Ureter (tissue), 1 donor: ENCODE measurements at places on chromosomes 2 and 18. TPM values are rescaled to one million over a fixed set of nuclear protein-coding genes. Genes with fewer than 3 reads are reported as not detected.

DNA sequence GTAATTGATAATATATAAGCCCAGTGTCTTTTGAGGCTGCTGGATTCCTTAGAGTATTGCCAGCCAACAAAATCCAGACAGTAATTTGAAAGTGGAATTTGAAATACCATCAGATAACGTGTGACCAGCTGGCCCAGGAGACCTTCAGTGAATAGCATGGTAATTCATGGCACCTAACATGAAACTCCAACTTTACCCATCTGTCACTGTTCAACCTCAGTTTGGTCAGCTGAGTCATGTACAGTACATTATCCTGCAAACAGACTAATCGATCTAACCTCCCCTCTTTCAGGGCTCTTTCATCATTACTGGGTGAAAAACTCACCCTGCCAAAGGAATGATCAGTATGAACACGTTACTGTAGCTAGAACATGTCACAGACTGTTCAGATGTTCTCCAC lies 230.6 kb downstream of the DOK6 start:
- no peak for DNase-seq

DNA sequence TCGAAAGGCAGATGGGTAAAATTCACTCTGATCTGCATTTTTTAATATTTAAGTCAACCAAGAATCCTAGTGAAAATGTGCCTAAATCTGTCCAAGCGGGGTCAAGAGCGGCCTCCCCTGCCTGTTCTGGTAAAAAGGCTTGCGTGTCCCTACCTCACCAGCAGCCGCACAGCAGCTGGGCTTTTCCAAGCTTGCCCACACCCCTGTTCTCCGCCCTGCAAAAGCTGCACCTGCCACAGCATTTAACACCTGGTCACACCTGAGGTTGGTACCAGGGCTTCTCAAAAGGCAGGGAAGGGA lies 25.8 kb upstream of the TMEM182 start:
- DNase-seq: no peak

GRCh38 chr18:55322178-55322735 lies 265.7 kb downstream of the TCF4 start:
- peak; percentile 82 for DNase-seq

DNA sequence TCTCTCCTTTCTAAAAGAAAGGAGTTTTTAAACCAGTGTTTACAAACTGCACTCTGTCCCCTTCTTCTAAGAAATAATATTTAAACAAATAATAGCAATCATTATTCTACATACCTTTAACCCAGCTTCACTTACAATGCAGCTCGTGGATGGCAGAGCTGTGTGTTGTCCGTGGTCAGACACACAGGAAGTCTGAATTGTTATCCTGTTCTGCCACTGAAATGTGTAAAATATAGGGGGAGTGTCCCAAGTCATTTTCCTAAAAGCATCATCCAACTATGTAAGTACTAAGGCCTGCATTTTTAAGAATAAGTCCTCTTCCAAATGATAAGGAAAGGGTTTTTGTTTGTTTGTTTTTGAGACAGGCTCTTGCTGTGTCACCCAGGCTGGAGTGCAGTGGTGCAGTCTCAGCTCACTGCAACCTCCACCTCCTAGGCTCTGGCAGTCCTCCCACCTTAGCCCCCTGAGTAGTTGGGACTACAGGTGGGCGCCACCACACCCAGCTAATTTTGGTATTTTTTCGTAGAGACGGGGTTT lies 2.7 kb upstream of the PPP4R1 start:
- DNase-seq: no peak

- DNase-seq: no peak
Measured at GRCh38 chr2:215752436-215752835, 260.9 kb downstream of the MREG start.

DNA sequence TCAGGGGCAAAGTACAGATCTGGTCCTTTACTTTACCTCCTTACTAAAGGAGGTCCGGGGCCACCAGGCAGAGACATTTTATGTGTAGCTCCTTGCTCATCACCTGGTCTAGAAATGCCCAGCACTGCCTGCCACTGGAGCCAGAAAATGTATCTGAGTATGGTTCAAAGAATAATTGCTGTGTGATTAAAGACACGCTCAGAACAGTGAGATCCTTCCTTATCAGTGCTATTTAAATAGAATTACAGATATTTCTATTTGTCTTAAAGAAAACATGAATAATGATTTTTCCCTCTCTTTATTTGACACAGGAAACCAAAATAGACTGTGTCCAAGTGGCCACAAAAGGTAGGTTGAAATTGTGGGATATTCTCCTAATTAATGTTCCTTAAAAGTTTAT lies 494.8 kb upstream of the RAB12 start:
- DNase-seq: no peak

- DNase-seq: no peak
Measured at GRCh38 chr2:142585785-142586184, 291.7 kb upstream of the KYNU start.

- no peak for DNase-seq
Measured at GRCh38 chr2:190209559-190209958, 110.1 kb downstream of the HIBCH start.

DNA sequence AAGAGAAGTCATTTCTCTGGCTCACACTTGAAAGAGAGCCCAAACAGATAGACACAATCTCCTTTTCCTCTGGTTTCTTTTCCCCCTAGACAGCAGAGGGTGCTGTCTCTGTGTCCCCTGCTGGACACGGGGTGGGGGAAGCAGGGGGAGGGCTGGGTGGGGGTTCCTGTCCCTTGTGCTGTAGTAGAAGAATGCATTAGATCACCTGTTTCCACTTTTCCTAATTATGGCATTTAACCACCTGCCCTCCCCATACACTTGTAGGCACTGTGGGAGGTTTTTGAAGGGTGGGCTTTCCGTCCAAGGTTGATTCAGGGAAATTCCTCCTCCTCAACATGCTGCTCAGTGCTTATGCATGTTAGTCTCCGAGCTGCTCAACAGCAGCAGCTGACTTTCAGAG lies 206.2 kb upstream of the EPAS1 start:
- no peak for DNase-seq

DNA sequence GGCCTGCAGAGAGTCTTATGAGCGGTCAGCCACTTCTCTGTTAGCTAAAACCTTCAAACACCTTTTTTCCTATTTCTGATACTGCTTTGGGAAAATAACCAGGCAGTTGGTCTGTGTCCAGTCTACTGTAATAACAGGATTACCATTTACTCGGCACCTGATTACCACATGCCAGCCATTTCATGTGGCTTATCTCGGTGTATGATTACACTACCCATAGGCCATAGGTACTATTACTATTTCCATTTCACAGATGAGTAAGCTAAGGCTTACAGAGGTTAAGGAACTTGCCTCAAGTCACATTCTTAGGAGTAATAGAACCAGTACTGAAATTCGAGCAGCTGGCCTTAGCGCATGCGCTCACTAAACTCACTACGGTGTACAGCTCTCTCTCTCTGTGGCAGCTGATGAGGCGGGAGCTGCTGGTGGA lies 147.2 kb upstream of the L3MBTL4 start:
- no peak for DNase-seq

- no peak for DNase-seq
Measured at GRCh38 chr2:47662552-47662951, 120.4 kb upstream of the MSH6 start.

DNA sequence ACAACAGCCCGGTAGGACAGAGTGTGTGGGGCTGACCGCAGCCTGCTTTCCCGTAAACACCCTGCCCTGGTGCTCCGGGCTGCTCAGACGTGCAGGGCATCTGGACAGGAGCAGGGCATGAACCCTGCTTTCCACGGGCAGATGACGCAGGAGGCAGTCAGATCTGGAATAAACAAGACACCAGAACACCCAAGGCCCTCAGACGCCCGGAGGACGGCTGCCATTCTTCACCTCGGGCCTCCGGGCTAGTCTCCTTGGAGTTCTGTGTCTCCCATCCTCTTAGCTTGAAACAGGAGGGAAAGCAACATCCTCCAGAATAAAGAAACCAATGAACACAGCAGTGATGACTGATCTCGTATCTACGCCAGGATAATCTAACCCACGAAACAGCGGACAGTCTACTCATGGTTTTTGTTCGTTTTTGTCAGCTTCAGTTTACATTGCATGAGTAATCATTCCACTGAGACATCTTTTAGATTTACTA lies 7.3 kb downstream of the PXDN start:
- DNase-seq: no peak

DNA sequence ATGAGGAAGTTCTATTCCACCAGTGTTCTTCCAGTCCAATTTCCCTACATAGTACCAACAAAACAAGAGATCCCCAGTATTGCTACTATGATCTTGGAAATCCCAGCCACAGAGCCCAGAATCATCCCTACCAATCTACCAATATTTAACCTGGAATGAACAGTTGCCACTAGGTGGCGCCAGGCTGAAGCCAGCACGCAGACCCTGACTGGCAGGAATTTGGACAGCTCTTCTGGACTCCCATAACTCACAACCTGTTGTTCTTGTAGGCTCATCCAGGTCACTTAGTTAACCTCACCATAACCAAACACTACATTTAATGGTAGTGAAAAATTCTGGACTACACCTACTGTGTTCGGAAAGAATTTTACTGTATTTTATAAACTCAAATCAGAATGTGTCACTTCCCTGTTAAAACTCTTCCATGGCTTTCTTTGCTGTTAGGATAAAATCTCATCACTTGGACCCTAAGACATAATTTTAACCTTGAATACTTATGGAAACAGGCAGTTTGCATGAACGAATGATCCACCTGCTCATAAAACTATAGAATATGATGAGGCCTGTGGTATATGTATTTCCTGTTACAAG lies 59.8 kb upstream of the SLC38A11 start:
- DNase-seq: peak; percentile 59

DNA sequence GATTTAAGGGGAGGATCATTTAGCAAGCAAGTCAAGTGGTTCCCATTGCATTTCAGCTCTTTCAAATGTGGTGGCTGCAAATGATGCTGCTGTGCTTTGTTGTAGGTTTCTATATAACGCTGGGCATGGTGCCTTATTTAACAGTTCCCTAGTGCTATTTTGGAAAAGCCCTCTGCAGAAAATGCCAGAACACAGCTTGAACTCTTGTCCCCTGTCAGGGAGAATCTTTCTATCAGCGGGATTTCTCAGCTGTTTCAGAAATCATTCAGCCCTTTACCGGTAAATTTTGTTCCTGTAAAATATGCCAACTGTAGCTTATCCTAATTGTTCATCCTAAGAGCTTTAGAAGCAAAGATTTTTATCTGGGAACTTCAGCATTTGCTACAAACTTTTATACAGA lies 77.8 kb upstream of the DTNA start:
- DNase-seq: no peak

DNA sequence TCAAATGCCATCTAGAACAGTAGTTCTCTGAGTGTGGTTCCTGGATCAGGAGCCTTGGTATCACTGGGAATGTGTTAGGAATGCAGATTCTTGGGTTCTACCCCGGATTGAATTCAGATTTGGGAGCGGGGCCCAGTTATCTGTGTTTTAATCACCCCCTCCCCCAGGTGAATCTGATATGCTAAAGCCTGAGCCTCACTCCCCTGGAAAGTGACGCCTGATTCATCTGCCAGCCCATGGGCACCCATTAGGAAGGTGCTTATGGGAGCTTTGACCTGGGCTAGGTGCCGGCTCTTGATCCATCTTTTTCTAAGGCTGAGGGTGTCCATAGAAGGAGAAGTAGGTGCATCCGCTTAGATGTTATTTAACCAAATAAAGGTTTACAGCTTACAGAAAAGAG lies 199.4 kb downstream of the NEDD4L start:
- DNase-seq: no peak

- DNase-seq: peak; percentile 68
Measured at GRCh38 chr2:73700131-73700611, 37.0 kb downstream of the TPRKB start.

DNA sequence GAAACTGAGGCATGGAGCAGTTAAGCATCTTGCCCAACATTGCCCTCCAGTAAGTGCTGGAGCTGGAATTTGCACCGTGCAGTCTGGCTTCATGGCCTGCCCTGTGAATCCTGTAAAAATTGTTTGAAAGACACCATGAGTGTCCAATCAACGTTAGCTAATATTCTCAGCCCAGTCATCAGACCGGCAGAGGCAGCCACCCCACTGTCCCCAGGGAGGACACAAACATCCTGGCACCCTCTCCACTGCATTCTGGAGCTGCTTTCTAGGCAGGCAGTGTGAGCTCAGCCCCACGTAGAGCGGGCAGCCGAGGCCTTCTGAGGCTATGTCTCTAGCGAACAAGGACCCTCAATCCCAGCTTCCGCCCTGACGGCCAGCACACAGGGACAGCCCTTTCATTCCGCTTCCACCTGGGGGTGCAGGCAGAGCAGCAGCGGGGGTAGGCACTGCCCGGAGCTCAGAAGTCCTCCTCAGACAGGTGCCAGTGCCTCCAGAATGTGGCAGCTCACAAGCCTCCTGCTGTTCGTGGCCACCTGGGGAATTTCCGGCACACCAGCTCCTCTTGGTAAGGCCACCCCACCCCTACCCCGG lies 1.3 kb downstream of the PROC start:
- DNase-seq: no peak

- DNase-seq: no peak
Measured at GRCh38 chr2:40466935-40467572, 15.2 kb upstream of the SLC8A1 start.

DNA sequence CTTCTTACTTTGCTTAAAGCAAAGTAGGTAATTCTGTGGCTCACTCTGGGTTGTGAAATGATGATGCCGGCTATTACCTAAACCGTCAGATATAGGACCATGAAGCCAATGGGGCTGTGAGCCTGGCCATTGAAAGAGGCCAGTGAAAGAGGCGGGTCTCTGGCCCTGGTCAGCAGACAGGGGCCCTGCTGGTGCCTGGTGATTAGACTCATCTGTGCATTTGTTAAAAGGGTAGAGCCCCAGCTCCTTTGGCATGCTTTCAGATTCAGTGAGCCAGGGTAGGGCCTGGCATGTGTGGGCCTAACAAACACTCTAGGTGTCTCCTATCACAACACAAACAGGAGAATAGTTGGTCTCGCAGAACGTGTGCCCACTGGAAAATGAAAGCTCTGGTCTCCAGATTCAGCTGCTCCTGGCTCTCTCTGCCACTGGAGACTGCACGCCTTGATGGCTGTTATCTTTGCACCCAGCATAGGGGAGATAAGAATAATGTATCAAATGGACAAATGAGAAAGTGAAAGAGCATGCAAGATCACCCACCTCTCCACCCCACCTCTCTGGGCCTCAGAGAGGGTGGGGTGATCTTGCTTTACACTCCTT lies 6.9 kb downstream of the LRRC30 start:
- DNase-seq: no peak

- DNase-seq: no peak
Measured at GRCh38 chr2:225042800-225043167, 516 bp upstream of the DOCK10 start.

DNA sequence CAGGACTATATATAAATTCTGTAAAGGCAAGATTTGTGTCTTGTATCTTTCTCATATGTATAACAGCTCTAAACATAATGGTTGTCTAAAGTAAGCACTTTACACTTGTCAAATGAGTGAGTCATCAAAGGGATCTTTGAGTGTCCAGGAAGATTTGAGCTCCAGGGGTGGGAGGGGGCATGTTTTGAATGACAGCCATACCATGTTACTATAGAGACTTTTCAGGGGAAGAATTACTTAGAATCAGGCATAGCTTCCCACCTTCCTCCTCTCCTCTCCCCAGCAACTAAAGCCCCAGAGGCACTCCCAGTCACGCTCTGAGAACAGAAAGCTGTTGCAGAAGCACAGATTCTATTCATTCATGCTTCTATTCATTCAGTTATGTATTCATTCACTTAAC lies 65.8 kb upstream of the ALK start:
- no peak for DNase-seq

Gene YWHAQ
- total RNA-seq: 225 TPM

Gene OR6B3
- not detected for total RNA-seq

Gene RGPD5
- total RNA-seq: 68.3 TPM

Gene LIMS3
- total RNA-seq: 1.1 TPM

Gene PCARE
- not detected for total RNA-seq

Gene ZNF2
- total RNA-seq: 4.5 TPM

Gene ABHD3
- 16.5 TPM for total RNA-seq

Gene CTNNA2
- total RNA-seq: not detected

Gene CAPN14
- total RNA-seq: 0.62 TPM

Gene CABLES1
- 8.1 TPM for total RNA-seq

Gene CCDC141
- total RNA-seq: 2.8 TPM

Gene BOK
- total RNA-seq: 16.0 TPM
